ENCODE measurements at places on chromosomes 12 and 14. TPM values are rescaled to one million over a fixed set of nuclear protein-coding genes. Genes with fewer than 3 reads are reported as not detected.

- no peak for DNase-seq
These were observed 25.0 kb downstream of the GCH1 start for GRCh38 chr14:54877703-54878021.

- DNase-seq: no peak
These were observed 207.9 kb downstream of the SYNE2 start for GRCh38 chr14:64060648-64061096.

GRCh38 chr14:29553427-29553826 is 374.2 kb downstream of the PRKD1 start:
- no peak for DNase-seq

DNA sequence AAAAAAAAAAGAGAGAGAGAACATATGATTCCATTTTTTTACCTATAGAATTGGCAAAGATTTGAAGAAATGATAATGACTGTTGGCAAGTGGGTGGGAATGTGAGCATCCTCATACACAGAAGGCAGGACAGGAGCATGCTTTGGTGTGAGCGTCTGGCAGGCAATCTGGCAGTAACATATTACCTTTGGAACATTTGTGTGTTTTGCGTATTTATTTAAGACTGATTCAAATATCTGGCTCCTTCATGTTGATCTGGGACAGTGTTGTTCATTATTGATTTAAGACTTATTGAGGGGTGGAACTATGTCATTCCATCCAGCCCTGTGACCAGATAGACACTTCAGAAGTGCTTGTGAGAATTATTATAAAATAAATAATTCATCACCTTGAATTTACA is 53.1 kb downstream of the PPP1R36 start:
- no peak for DNase-seq

DNA sequence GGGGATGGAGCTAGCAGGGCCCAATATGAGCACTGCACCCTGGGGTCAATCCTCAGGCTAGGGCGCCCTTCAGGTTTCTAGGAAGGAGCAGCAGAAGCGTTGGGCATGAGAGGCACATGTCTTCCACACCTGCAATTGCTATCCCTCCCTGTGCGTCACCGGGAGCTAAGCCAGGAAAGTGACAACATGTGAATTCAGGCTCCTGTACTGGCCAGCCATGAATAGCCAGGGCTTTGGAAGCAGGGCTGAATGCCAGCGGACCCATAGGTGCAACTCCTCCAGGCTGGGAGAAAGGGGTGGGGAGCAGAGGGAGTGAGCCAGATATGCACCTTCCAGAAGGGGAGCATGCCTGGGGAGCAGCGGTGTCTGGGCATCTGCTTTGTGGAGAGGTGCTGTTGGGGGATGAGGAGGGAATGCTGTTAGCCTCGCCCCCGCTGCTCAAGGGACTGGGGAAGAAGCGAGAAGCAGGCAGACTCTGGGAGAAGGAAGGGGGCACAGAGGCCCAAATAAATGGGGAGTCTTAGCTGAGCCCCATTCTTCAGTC is 6.1 kb downstream of the HOXC5 start:
- DNase-seq: peak; percentile 58

GRCh38 chr12:49894751-49895148 is 8.9 kb downstream of the FAIM2 start:
- no peak for DNase-seq

GRCh38 chr14:23164250-23164649 is 19.2 kb downstream of the SLC7A8 start:
- DNase-seq: no peak

DNA sequence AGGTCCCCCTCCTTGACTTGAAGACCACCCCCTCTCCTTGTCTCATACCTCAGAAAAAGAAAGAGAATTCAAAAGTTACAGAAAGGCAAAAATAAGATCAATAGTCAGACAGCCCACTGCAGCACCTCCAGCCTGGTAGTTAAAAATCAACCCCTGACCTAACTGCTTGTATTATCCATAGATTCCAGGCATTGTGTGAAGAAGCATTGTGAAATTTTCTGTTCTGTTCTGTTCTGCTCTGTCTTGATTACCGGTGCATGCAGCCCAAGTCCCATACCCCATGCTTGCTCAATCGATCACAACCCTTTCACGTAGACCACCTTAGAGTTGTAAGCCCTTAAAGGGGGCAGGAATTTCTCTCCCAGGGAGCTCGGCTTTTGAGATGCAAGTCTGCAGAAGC is 5.8 kb upstream of the DHRS7 start:
- DNase-seq: peak; percentile 52

GRCh38 chr14:60353420-60353819 is 104.4 kb downstream of the PPM1A start:
- no peak for DNase-seq

- DNase-seq: no peak
These were observed 135.2 kb upstream of the KRR1 start for GRCh38 chr12:75646329-75647210.

DNA sequence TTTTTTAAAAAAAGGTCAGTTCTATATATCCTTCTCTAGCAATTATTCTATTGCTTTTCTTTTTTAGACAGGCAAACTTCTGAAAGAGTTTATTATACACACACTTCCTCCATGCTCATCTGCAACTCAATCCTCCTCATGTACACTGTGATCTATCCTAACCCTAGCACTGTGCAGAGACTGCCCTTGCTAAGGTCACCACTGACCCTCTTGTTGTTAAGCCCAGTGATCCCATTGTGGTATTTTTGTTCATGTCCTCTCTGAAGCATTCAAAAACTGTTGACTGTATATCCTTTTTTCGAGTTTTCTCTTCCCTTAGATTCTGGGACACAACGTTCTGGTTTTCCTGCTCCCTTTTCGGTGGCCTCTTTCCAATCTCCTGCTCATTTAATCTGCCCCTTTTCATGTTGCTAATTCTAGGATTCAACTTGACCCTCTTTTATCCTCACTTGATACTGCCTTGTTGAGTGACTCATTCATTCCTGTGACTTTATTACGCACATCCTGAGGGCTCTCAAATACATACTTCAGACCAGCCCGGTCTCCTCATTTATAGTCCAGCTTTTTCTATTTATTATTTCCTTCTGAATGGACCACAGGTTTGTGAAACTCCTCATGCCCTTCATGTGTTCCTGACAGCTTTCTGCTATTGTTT is 53.9 kb upstream of the PTPRB start:
- DNase-seq: peak; percentile 6

DNA sequence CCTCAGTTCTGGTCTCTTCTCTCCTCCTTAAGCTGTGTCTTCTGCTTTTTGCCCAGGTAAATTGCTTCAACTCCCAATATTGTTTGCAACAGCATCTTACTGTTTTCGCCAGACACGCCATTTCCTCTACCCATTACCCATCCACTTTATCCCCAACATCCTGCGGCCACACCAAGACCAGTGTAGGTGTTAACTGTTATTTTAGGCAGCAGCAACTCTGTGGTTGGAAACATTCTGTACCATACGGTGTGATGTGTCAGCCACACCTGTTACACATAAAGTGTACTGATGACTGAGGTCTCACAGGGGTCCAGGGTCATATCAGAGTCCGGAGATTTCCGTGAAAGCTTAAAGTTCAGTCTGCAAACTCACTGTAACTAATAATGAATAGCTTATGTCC is 21.8 kb upstream of the KLRD1 start:
- DNase-seq: no peak

- no peak for DNase-seq
These were observed 3.8 kb downstream of the AKAP3 start for GRCh38 chr12:4645023-4645422.

DNA sequence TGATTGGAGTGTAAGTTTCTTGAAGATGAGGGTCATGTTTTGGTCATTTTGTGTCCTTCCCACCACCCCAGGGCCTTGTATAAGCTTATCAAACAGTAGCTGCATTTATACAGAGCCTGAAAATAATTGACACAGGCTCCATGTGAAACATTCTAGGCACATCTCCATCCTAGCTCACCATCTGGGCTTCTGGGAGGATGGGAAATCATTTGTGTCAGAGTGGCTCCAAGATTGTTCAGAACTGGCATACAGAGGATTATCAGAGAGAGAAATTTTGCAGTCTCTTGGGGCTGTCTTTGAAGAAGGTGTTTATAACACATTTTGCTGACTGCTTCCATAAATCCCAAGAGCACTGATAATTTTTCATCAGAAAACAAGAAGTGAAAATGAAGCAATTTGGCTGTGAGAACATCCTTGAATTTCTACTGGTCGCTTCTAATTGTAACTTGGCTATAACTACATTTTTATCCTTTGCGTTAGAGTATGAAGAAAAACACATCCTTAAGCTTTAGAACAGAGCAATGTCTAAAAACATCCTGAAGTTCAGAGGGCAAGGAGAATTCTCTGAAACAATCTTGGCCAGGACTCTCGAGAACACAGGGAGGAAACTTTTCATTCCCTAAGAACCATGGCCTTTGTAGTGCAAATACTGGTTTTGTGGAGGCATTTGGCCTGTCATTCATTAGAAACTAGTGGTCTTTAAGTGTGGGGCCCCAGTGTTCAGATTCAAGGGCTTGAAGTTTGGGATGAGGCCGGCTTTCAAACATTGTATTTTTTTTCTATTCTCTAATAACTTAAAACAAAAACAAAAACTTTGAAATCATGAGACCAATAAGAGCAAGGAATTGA is 151.1 kb downstream of the DACT1 start:
- no peak for DNase-seq

GRCh38 chr12:130169256-130169655 is 7.0 kb downstream of the FZD10 start:
- no peak for DNase-seq

- peak; percentile 73 for DNase-seq
These were observed 32.5 kb upstream of the EMP1 start for GRCh38 chr12:13163868-13164635.

DNA sequence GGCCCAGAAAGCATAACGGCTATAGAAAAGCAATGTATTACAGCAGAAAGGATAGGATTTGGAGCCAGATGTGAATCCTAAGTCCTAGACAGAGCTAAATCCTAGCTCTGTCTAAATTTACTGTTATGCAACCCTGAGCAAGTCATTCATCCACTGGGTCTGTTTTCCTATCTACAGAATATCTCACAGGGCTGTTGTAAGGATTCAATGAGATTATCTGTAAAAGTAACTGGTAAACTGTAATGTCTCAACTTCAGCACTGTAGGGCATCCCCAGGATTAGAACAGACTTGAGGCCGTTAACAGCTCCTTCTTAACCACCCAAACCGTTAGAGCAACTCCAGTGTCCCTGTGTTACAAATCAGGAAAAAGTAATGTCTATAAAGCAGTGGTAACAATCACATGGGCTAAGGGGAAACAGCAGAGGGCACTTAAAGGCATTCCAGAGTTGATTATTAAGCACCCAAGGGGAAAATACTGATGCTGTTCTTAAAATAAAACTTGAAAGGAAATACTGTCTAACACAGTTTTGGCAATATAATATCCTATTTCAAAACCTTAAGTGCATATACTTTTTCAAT is 10.1 kb downstream of the GMFB start:
- DNase-seq: peak; percentile 43

GRCh38 chr12:62581288-62582064 is 114.8 kb downstream of the MON2 start:
- DNase-seq: peak; percentile 80

GRCh38 chr12:116968986-116969385 is 58.2 kb downstream of the FBXW8 start:
- no peak for DNase-seq

DNA sequence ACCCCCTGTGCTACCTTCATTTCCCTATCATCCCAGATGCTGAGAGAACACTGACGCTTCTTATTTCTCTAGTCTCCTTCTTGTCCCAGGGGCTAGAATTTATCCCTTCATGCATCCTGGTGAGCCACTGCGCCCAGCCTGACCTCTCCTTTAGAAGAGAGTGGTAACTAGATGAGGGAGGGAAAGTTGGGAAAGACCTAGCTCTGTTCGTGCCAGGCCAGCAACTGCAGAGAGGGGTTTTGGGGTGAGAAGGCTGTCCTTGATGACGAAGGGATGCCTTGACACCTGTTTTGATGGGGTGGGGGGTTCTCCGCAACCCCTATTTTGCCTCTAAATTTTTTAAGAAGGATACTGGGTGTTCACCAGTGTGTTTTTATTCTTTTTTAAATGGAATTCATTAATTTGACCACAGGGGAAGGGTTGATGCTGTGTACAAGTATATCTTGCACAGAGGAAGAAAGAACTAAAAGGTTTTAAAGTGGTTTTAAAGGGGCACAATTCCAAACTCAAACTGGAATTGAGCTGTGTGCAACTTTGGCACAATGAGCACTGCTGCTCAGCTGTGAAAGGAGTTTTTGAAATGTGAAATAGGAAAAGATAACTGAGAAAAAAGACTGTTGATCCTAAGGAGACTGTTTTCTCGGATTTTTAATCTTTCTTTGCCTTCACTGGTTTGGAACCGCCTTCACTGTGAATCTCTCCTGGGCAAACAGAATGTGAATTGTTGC is 7.0 kb upstream of the MMP19 start:
- no peak for DNase-seq

DEGS2 gene
- not detected for total RNA-seq

TFCP2 gene
- total RNA-seq: 14.1 TPM

MTRFR gene
- total RNA-seq: 14.9 TPM

TDRD9 gene
- 4.5 TPM for total RNA-seq

TAS2R8 gene
- not detected for total RNA-seq

RASAL1 gene
- total RNA-seq: 16.3 TPM

KCNH5 gene
- not detected for total RNA-seq

ALDH1L2 gene
- 1.9 TPM for total RNA-seq

MYF5 gene
- total RNA-seq: not detected

FAM186B gene
- 0.35 TPM for total RNA-seq

HCAR2 gene
- total RNA-seq: under 0.01 TPM

NAV3 gene
- 9.2 TPM for total RNA-seq

FIGNL2 gene
- 5.5 TPM for total RNA-seq

TMEM52B gene
- total RNA-seq: 6.9 TPM

B4GALNT3 gene
- total RNA-seq: 0.94 TPM

PTPRQ gene
- total RNA-seq: 0.17 TPM

SERPINA12 gene
- not detected for total RNA-seq

IL23A gene
- 25.2 TPM for total RNA-seq

SSTR1 gene
- total RNA-seq: 0.17 TPM
